Natural killer cell (primary cell): ENCODE measurements at places on chromosomes 7 and 10. TPM values are rescaled to one million over a fixed set of nuclear protein-coding genes. Genes with fewer than 3 reads are reported as not detected.
A peak's percentile ranks its signal among the peaks of the same experiment; 100 is the strongest.

DNA sequence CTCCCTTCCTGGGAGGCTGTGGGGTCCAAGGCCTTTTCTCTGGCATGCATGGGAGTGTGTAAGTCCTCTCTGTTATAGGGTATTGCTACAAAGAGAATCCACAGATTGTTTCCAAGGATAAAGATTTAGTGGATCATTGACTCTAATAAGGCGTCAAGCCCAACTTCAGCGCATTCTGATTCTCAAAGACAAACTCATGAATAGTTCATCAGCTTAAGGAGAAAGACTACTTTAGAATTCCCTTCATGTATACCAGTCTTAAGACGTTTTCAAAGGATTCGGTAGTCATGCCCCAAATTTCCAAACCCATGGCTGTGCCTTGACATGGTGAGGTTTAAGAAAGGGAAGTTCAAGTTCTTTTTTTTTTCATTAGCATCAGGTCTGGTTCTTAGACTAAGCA, 46.6 kb upstream of the ABLIM1 start:
- H3K4me3 ChIP-seq, result no peak overlapping the region
- no peaks in the 10 kb centered on the region for H3K27me3 ChIP-seq
- no peaks in the 10 kb centered on the region for H3K4me1 ChIP-seq
- no peak overlapping the region for H3K27ac ChIP-seq

Gene CPA4
- total RNA-seq, result not detected

DNA sequence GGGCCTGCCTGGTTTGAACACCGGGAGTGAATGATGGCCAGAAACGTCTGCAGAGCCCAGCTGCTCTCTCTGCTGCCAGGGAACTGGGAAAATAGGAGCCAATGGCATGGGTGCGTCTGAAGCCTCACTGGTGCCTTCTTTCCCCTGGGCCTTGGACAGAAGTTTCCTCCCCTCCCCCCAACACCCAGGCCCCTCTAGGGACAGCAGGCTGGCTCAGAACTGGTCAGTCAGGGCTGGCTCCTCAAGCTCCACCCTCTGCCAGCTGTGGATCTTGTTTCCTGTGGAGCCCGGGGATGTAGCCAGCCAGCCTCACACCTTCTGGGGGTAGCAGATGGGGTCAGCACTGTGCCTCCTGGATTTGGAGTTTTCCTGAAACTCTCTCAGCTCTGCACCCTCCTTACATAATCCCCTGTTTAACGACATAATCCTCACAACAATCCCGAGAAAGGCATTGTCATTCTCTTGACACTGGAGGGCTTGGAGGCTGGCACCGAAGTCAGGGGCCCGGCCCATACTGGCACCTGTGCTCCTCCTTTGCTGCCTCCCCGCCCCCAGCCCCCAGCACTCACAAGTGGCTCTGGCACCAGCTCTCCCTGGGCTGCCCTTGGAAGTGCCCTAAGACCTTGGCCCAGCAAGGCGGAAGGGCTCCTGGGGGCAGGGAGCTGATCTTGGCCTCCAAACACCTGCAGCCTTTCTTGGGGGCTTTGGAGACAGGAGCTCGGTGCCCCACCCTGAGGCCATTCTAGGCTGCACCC, 5.7 kb downstream of the LDB3 start:
- H3K4me1 ChIP-seq, result no peaks in the 10 kb centered on the region
- no peak overlapping the region for H3K4me3 ChIP-seq
- no peak overlapping the region for H3K27ac ChIP-seq
- no peaks in the 10 kb centered on the region for H3K27me3 ChIP-seq
- no peaks in the 10 kb centered on the region for H3K36me3 ChIP-seq

- no peaks in the 10 kb centered on the region for H3K36me3 ChIP-seq
- DNase-seq, result no peak
- H3K4me1 ChIP-seq, result no peaks in the 10 kb centered on the region
- no peaks in the 10 kb centered on the region for H3K27me3 ChIP-seq
These were observed 23.6 kb downstream of the BEND7 start for GRCh38 chr10:13505052-13505680.

- H3K27me3 ChIP-seq, result no peaks in the 10 kb centered on the region
- H3K27ac ChIP-seq, result no peak overlapping the region
- H3K4me1 ChIP-seq, result no peaks in the 10 kb centered on the region
- no peak overlapping the region for H3K4me3 ChIP-seq
- DNase-seq, result no peak
- no peaks in the 10 kb centered on the region for H3K36me3 ChIP-seq
These were observed 190.2 kb upstream of the HABP2 start for GRCh38 chr10:113362645-113363091.

- no peak overlapping the region for H3K4me3 ChIP-seq
- no peak for DNase-seq
- H3K4me1 ChIP-seq, result no peaks in the 10 kb centered on the region
- H3K27me3 ChIP-seq, result no peaks in the 10 kb centered on the region
- no peaks in the 10 kb centered on the region for H3K36me3 ChIP-seq
These were observed 263.4 kb downstream of the LRMDA start for GRCh38 chr10:75694790-75695189.

Gene KCP
- total RNA-seq, result not detected

DNA sequence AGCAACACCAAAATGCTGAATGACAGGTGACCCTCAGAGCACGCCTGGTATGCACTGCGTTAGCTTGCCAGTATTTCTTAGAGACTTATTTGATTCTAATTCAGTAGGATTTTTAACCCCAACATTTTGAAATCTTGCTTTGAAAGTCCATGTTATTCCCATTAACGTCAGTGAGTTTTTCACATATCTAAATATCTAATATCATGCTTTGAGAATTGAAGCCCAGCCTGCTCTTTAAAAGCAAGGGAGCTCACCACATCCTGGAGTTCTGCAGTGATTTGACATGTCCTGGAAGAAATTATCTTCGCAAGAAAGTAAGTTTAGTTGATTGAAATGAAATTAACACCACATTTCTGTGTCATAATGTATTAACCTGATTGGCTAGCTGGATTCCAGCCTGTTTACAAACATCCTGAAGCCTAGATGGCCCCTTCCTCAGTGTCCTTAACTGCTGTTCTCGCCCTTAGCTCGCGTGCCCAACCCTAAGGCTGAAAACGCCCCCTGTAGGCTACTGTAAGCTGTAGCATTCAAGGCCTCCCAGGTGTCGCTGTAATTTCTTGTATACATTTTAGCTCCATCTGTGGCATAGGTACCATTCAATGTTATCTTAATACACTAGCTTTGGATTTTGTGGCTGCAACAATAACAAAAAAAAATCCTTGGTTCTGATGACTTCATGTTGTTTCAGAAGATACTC, 191.5 kb downstream of the MGMT start:
- DNase-seq, result no peak
- H3K36me3 ChIP-seq, result no peaks in the 10 kb centered on the region
- H3K4me3 ChIP-seq, result no peak overlapping the region
- peaks cover 5% of the 10 kb centered on the region for H3K4me1 ChIP-seq
- no peak overlapping the region for H3K27ac ChIP-seq
- H3K27me3 ChIP-seq, result no peaks in the 10 kb centered on the region

DNA sequence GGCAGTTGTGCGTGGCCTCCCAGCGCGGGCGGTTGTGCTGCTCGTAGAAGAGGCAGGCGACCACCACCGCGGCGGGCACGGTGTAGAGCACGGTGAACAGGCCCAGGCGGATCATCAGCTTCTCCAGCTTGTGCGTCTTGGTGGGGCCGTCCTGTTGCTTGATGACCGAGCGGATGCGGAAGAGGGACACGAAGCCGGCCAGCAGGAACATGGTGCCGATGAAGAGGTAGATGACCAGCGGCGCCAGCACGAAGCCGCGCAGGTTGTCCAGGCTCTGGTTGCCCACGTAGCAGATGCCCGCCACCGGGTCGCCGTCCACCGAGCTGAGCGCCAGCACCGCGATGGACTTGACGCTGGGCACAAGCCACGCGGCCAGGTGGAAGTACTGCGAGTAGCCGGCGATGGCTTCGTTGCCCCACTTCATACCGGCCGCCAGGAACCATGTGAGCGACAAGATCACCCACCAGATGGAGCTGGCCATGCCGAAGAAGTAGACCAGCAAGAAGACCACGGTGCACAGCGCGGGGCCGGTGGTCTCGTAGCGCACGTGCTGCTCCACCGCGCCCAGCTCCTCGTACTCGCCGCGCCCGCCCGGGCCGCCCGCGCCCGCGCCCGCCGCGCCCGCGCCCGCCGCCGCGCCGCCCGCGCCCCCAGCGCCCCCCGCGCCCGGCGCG, 2.2 kb downstream of the FZD8 start:
- peaks cover 35% of the 10 kb centered on the region for H3K4me1 ChIP-seq
- H3K27ac ChIP-seq, result no peak overlapping the region
- H3K27me3 ChIP-seq, result peaks cover 20% of the 10 kb centered on the region
- H3K4me3 ChIP-seq, result no peak overlapping the region

- no peak overlapping the region for H3K4me3 ChIP-seq
- H3K4me1 ChIP-seq, result no peaks in the 10 kb centered on the region
- H3K27ac ChIP-seq, result no peak overlapping the region
- no peaks in the 10 kb centered on the region for H3K27me3 ChIP-seq
- no peak for DNase-seq
- no peaks in the 10 kb centered on the region for H3K36me3 ChIP-seq
These were observed 233.3 kb downstream of the KIAA1217 start for GRCh38 chr10:24442234-24442633.

Gene ZKSCAN1
- 62.5 TPM for total RNA-seq

Gene PURB
- 28.5 TPM for total RNA-seq

GRCh38 chr7:79308192-79308591, 145.3 kb downstream of the MAGI2 start:
- no peak overlapping the region for H3K27ac ChIP-seq
- H3K4me3 ChIP-seq, result no peak overlapping the region
- H3K27me3 ChIP-seq, result no peaks in the 10 kb centered on the region
- H3K36me3 ChIP-seq, result no peaks in the 10 kb centered on the region
- no peak for DNase-seq

DNA sequence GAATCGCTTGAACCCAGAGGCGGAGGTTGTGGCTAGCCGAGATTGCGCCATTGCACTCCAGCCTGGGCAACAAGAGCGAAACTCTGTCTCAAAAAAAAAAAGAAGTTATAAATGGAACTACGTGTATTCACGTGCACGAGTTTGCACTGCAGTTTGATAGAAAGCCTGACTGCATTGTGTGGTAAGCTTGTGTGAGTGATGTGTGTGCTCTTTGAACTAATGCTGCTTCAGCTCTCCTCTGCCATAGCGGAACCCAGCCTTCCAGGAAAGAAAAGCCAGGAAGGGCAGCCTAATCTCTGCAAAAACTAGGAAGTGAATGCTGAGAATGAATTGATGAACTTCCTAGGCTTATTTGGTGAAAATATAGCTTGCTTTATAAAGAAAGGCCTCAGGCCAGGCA, 15.6 kb upstream of the MKRN1 start:
- no peak for DNase-seq
- no peak overlapping the region for H3K4me3 ChIP-seq
- no peaks in the 10 kb centered on the region for H3K4me1 ChIP-seq

- H3K27ac ChIP-seq, result no peak overlapping the region
- no peak overlapping the region for H3K4me3 ChIP-seq
- H3K36me3 ChIP-seq, result no peaks in the 10 kb centered on the region
- no peak for DNase-seq
- no peaks in the 10 kb centered on the region for H3K4me1 ChIP-seq
These were observed 333.3 kb downstream of the PRPF18 start for GRCh38 chr10:13920031-13920430.

GRCh38 chr10:98256692-98257091, 11.3 kb downstream of the LOXL4 start:
- peaks cover 24% of the 10 kb centered on the region for H3K4me1 ChIP-seq
- H3K27me3 ChIP-seq, result no peaks in the 10 kb centered on the region
- no peak overlapping the region for H3K27ac ChIP-seq
- H3K4me3 ChIP-seq, result no peak overlapping the region
- DNase-seq, result no peak

GRCh38 chr10:69179089-69179742, 818 bp upstream of the SUPV3L1 start:
- H3K4me1 ChIP-seq, result peaks cover 19% of the 10 kb centered on the region
- H3K36me3 ChIP-seq, result peaks cover 4% of the 10 kb centered on the region
- peak overlapping the region; percentile 86 for H3K4me3 ChIP-seq
- peak; percentile 58 for DNase-seq

Gene PLEKHS1
- 0.14 TPM for total RNA-seq

DNA sequence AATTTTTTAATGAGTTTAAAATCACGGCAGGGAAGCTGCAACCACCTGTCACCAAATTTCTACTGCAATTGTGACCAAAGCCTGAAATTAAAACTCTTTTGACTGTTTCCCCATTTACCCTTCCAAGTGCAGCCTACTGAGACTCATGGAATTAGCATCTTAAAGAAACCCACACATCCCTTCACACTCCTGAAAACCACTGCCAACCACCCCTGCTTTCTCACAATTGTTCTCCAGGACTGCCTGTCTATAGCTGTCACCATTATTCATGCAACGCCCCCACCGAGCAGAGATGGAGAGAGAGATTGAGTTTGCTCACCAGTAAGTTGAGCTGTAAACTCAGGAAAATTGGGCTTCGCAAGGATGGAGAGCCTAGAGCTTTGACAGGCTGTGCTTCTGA, 383.8 kb upstream of the SORCS1 start:
- H3K4me3 ChIP-seq, result no peak overlapping the region
- no peak overlapping the region for H3K27ac ChIP-seq
- no peaks in the 10 kb centered on the region for H3K27me3 ChIP-seq
- no peaks in the 10 kb centered on the region for H3K36me3 ChIP-seq

- no peak for DNase-seq
- no peaks in the 10 kb centered on the region for H3K27me3 ChIP-seq
- H3K27ac ChIP-seq, result no peak overlapping the region
- no peak overlapping the region for H3K4me3 ChIP-seq
- no peaks in the 10 kb centered on the region for H3K36me3 ChIP-seq
- peaks cover 7% of the 10 kb centered on the region for H3K4me1 ChIP-seq
These were observed 738.4 kb upstream of the FZD8 start for GRCh38 chr10:36380538-36380937.

Gene ITPRID1
- total RNA-seq, result not detected

Gene AKR1D1
- not detected for total RNA-seq

GRCh38 chr7:128190051-128190647, 50.9 kb upstream of the LEP start:
- no peak overlapping the region for H3K27ac ChIP-seq
- no peaks in the 10 kb centered on the region for H3K4me1 ChIP-seq
- no peaks in the 10 kb centered on the region for H3K36me3 ChIP-seq
- H3K4me3 ChIP-seq, result no peak overlapping the region
- peaks cover 8% of the 10 kb centered on the region for H3K27me3 ChIP-seq

Gene CDC14C
- total RNA-seq, result not detected

- DNase-seq, result no peak
- no peaks in the 10 kb centered on the region for H3K27me3 ChIP-seq
- no peaks in the 10 kb centered on the region for H3K36me3 ChIP-seq
- H3K4me3 ChIP-seq, result no peak overlapping the region
These were observed 96.0 kb upstream of the TMEM168 start for GRCh38 chr7:112886208-112886607.

Gene GPR26
- total RNA-seq, result not detected
